Nephron progenitor cell (in vitro differentiated cells): ENCODE measurements at places on chromosomes 16 and 17.

DNA sequence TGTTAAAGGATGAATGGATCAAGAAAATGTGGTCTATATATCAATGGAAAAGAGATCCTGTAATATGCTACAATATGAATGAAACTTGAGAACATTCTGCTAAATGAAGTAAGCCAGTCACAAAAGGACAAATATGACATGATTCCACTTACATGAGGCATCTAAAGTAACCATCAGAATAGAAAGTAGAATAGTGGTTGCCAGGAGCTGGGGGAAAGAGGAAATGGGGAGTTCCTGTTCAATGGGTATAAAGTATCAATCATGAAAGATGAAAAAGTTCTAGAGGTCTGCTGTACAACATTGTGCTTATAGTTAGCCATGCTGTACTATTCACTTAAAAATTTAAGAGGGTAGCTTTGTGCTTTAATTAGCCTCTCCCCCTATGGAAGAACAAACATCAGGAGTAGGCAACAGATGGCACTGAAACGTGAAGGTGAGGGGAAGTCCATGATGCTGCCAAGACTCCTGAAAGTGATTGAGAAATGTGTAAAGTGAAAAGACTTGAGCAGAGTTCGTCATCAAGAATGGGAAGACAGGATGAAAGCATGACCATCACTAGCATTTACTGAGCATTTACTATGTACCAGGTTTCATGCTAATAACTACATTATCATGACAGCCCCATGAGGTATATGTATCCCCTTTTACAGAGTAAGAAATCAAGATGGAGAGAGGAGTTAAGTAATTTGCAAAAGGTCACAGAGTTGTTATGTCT lies 167.2 kb downstream of the CYB561 start:
- DNase-seq, result no peak

- DNase-seq, result peak; percentile 47
Observed at GRCh38 chr17:29565643-29566472, 979 bp downstream of the ABHD15 start.

- no peak for DNase-seq
Observed at GRCh38 chr16:68700120-68700519, 37.0 kb upstream of the CDH1 start.

DNA sequence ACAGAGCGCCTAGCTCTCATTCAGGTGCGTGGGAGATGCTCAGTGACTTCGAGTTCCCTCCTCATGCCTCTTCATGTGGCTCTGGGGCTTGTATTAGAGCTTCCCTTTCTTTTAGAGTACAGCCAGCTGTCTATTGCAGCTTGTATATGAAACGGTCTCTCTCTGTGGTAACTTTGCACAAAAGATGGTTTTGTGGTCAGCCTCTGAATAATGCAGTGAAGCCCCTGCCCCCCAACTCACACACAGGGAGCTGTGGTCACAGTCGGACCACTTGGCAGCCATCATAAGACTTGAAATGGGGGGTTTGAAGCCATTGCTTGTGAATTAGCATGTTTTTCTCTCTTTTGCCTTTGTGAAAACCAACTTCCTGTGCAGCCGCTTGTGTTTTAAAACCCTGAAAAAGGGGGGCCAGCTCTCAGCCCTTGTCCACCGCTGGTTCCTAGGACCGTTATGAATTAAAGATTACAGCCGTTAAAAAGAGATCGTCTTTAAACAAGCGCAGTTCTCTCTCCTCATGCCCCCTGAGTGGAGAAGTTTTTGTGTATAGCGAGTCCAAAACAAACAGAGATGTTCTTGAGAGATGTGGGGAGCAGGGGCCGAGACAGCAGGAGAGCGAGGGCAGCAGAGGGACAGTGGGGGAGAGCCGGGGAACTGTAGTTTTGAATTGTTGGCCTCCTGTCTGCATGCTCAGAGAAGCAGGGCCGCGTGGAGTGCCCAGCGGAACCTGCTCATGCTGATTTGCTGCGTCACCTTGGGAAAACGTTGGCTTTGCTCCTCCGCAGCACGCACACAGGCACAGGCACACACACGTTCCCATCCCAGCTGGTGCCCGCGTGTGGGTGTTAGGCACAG lies 199.0 kb downstream of the MSI2 start:
- no peak for DNase-seq

DNA sequence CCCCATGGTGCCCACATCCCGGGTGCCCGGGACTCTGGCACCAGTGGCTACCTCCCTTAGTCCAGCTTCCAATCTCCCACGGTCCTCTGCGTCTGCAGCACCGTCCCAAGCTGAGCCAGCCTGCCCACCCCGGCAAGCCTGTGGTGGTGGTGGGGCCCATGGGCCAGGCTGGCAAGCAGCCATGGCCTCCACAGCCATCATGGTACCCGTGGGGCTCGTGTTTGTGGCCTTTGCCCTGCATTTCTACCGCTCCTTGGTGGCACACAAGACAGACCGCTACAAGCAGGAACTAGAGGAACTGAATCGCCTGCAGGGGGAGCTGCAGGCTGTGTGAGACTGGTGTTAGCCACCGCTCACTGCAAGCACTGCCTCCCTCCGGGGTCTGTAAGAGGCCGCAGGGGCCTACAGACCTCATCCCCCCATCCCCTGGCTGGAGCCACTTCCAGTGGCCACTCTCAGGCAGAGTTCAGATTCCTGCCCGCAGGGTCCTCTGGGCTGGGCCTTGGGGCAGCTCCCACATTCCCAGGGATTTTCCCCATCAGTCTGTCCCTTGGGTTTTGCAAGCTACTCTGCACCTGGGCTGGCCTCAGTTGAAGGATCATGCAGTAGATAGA lies 3.9 kb upstream of the SETD1A start:
- peak; percentile 82 for DNase-seq

- DNase-seq, result no peak
Observed at GRCh38 chr16:74743045-74743667, 31.5 kb downstream of the FA2H start.

- DNase-seq, result no peak
Observed at GRCh38 chr16:7946142-7946541, 613.5 kb downstream of the RBFOX1 start.

- DNase-seq, result no peak
Observed at GRCh38 chr17:15947976-15948752, 3.2 kb downstream of the ADORA2B start.

- peak; percentile 97 for DNase-seq
Observed at GRCh38 chr16:3027983-3028715, 4.3 kb downstream of the THOC6 start.

DNA sequence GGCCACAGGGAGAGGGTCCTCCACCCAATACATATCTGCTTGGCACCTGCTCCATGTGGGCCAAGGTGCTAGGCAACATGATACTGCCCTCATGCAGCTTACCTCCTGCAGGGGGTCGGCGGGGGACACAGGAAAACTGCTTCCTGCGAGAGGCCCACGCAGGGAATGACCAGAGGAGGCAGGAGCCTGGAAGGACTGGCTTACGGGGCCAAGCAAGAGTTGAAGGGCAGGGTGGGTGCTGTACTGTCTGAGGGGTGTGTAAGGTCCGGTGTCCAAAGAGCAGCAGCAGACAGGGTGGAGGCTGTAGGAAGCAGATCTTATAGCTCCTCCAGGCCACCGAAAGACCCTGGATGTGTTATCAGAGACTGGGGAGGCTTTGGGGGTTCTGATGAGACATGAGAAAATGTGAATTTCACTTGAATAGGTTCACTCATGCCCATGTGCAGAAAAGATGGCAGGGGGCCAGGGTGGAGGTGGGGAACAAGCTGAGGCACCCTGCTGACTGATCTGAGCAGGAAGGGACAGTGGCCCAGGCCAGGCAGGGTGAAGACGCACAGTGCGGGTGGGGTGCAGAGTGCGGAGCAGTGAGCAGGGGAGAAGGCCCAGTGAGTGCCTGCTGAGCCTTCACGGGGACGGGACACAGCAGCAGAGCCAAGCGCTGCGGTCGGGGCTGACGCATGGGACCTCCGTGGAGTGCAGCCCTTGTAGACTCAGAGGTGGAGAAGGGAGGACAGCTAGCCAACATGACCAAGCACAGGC lies 8.3 kb downstream of the FLCN start:
- DNase-seq, result no peak

GRCh38 chr17:57292091-57292490 lies 35.8 kb downstream of the MSI2 start:
- no peak for DNase-seq

DNA sequence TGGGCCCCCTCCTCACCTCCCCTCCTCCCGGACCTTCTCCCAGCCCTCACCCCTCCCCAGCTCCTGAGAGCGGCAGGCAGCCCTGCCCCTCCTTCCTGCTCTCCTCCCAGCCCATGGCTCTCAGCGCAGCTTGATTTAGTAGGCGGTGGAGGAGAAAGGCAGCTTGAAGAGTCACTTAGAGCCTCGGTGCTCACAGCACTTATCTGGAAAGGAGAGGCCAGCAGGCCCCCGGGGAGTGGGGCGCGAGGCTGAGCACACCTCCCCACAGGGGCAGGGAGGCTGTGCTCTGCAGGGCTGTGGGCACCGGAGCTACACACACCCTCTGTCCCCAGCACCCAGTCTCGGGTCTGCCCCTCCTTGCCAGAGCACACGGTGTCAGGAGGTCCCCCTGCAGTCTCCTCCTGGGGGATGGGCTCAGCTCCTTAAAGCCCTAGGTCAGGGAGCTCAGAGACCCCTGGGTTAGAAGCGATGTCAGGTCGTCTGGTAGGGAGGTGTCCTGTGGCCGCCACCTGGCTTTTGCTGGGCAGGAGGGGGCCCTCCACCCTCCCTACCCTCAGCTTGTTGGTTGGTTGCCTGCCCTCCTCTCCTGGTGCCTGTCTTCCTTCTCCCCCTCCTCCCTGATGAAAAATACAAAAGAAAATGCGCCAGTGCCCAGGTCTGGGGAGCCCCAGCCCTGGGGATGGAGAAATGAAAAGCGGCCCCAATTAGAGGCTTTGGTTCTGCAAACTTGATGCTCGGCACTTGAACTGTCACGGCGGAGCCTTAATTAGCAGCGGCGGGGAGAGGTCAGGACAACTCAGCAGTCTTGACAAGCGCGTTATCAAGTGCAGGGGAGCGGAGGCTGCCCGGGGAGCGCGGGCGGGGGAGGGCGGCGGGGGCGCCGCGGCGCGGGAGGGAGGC lies 151.1 kb upstream of the GSE1 start:
- peak; percentile 75 for DNase-seq

DNA sequence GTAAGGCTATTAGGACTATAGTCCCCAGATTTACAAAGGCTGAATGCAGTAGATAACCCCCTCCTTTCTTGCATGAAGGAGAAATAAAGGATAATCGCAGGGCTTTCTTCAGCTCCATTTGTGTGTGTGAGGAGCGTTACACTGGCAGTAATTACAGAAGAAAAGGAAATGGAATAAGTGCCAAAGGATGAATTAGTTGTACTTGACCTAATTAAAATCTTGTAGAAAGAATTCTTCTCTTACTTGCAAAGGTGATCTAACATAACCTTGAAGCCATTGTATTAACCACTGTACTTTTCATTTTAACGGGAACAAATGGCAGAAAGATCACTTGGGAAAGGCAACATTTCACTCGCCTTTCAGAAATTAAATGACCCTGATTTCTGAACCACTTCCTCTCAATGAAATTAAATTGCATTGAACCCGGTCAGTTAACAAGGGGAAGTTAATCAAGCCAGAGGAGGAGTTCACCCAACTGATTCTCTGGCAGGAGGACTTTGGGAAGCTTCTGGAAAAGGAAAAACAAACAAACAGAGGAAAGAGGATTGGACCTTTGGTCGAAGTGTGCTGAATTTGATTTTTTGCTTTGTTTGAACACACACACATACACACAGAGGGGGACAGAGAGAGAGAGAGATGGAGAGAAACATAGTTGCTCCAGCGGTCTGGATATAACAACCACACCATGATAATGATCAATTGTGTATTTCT lies 90.6 kb downstream of the GP2 start:
- DNase-seq, result no peak

- DNase-seq, result peak; percentile 84
Observed at GRCh38 chr17:50626037-50626574, 8.6 kb upstream of the ABCC3 start.

- DNase-seq, result no peak
Observed at GRCh38 chr17:17845046-17845775, 8.4 kb upstream of the SREBF1 start.

DNA sequence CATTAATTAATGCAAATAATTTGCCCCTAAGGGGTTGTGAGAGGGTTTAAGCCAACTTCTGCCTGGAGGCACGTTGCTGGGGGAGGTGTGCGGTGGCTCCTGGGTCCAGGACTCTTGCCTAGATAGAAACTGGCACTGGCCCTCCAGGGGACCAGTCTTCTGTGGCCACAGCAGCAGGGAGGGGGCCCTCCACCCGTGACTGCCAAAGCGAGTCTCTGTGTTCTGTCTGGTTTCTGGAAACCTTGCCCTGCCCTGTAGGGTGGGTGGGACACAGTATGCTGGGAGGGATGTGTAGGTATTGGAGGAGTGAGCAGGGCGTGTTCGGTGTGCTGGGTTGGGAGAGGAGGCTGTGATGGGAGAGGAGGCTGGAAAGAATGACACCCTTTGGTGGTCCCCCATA lies 78.8 kb downstream of the TBC1D16 start:
- DNase-seq, result no peak

DNA sequence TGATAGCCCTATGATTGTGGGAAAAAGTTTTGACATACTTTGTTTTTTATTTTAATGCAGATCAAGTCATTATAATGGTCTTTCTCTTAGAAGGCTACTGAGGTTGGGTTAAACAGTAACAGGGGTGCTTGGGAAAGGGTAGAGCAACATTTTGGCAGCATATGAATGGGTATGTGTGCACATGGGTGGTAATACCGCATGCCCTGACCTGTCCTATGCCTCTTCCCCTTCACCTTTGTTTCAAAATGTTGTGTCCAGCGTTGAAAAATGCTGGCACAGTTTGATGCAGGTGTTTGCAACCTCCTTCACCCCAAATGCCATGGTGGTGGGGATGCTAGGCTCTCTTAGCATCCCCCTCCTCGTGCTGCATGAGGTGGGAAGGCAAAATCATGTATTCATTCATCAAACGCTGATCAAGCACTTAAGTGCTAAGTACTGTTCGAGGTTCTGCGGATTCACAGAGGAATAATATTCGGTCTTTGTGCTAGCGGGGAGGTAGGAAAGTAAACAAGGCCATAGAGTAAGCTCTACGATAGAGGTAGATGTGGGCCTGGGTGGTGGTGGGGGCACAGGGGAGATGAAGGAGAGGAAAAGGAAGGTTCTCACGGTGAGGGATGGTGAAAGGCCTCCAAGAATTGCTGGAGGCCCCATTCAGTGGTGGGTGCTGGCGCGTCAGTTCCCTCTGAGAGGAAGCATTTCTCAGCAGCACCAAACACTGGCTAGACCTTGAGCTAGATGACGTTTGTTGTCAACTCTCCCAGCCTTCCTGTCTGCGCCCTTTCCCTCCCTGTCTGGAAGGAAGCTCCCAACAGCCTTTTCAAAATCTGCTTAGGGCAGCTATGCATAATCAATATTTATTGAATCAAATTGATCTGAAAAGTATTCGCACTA lies 13.3 kb upstream of the MARCHF10 start:
- no peak for DNase-seq
